Activated CD8-positive, alpha-beta memory T cell treated with anti-CD3 and anti-CD28 coated beads, Interleukin-2, amount 10 ng/mL, durations not matched to agents 7 days and 5 days (primary cell): ENCODE measurements at places on chromosomes 13 and 19. TPM values are rescaled to one million over a fixed set of nuclear protein-coding genes. Genes with fewer than 3 reads are reported as not detected.

GRCh38 chr19:10158071-10158470, 36.7 kb downstream of the DNMT1 start:
- no peak for DNase-seq

GRCh38 chr13:43221611-43222010, 198.2 kb downstream of the DNAJC15 start:
- no peak for DNase-seq

DNA sequence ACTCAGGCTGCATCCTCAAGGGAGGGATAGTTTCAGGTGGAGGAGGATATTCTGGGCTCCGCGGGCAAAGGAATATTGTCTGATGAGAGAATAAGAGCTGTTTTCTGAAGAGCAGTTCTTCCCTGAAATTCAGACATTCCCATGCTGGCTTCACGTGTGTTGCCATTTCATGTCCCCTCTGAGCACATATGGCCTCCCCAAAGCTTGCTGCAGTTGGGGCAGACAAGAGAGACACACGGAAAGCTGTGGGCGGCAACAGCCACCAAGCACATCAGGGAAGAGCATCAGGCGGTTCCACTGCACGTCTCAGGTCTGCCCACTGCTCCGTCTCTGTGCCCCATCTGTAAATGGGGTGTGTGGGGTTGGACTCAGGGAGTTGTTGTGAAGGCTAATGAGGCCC, 247.5 kb upstream of the TSHZ3 start:
- DNase-seq: no peak

Gene LMTK3
- 5.3 TPM for total RNA-seq

GRCh38 chr19:916645-917322, 349 bp upstream of the KISS1R start:
- DNase-seq: no peak

GRCh38 chr19:18390065-18390907, 4.3 kb downstream of the GDF15 start:
- no peak for DNase-seq

GRCh38 chr19:19103167-19103566, 35.1 kb downstream of the TMEM161A start:
- no peak for DNase-seq

- DNase-seq: no peak
These were observed 65.6 kb downstream of the IRS2 start for GRCh38 chr13:109720758-109721184.

DNA sequence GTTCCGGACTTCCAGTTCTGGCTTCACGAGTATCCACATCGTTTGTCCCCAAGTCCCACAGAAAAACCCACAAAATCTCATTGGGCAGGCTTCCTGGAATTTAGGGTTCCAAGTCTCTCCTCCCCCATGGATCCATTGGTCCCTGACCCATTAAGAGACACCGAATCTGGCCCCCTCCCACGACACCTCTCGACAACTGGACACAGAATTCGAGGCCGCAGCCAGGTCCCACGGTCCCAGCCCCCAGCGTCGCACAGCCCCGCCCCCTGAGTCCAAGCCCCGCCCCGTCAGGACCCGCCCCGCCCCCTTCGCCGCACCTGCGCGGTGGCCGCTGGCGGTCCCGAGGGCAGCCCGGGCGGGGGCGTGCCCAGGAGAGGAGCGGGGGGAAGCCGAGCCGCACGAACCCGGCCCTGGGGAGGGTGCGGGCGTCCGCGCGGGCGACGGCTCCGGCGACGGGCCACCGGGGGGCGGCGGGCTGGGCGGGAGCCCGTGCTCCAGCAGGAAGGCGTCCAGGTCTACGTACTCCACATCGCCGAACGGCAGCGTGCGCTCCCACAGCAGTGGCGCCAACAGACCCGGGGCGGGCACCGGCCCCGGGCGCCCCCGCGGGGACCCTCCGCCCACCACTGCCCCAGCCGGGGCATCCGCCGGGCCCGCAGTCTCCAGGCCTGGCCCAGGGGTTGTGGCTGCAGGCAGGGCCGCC, 1.8 kb downstream of the DBP start:
- peak; percentile 80 for DNase-seq

DNA sequence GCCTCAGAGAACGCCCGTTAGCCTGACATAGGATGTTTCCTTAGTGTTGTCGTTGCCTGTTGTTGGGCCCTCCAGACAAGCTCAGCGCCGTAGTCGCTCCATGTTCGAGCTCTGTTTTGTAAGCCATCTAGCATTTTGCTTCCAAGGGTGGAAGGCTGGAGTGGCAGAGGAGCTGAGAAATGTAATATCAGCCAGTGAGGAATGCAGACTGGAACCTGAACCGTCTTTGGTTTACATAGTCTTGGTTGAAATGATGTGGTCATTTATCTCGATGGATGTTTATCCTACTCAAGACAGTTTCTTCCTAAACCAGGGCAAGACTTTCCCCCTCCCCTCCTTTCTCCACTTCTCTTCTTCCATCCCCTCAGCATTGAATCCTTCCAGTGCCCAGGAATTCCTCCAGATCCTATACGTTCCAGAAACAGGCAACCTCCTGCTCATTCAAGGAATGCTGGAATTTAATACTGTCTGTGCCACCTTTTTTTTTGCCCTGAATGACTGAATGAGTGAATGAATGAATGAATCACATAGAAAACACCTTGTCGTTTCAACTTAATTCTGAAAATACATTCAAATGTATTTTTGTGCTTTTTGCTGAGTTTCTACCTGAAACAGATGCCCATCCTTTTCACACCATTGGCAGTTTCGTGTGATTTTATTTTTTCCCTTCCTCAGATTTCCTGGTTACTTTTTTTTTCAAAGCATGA, 109.5 kb upstream of the MBNL2 start:
- no peak for DNase-seq

DNA sequence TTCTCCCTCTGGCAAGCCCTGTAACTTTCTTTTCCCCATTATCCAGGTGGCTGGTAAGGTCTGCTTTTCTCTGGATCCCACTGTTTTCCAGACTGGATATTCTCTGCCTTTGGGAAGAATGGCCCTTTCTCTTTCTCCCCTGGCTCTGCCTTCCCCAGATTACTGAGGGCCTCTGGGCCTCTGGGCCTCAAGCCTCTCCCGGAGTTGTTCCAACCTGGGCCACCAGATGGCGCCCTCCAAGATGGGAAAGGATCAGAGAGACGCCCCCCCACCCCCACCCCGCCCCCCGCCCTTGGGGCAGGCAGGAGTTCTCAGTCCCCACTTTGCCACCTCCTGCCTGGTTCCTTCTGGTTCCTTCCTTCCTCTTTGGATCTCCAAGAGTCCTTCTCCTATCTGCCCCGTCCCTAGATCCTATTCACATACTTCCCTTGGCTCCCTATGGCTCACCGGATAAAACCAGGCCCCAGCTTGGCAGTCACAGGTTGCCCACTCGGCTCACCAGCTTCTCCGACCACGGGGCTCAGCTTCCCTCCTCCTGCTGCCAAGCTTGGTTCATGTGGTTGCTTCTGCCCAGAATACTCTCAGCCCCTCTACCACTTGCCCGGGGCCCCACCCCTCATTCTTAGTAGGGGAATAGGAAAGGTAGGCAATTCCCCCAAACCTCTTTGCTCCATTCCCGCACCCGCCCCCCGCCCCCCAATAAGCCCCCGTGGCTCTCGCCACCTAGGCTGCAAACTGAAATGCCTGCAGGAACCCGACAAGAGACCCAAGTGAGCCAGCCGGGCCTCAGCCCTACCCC, 13.1 kb downstream of the EPS8L1 start:
- peak; percentile 84 for DNase-seq

DNA sequence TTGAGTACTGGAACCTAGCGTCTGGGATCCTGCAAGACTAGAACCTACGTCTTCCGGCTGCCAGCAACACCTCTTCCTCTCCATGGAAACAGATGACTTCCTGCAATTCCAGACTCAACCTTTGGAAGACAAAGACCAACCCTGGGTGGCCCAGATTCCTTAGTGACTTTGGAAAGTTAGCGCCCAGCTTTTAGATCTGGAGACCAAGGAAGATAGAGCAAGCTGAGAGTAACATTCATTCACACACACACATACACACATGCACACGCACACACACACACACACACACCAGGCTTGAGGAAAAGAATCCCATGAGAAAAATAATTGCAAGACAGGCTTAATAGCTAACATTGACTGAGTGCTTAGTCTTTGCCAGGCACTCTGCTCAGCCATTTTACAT, 788.9 kb downstream of the UQCRFS1 start:
- no peak for DNase-seq

Gene FAM83E
- total RNA-seq: 4.1 TPM

Gene FXYD7
- 1.1 TPM for total RNA-seq

DNA sequence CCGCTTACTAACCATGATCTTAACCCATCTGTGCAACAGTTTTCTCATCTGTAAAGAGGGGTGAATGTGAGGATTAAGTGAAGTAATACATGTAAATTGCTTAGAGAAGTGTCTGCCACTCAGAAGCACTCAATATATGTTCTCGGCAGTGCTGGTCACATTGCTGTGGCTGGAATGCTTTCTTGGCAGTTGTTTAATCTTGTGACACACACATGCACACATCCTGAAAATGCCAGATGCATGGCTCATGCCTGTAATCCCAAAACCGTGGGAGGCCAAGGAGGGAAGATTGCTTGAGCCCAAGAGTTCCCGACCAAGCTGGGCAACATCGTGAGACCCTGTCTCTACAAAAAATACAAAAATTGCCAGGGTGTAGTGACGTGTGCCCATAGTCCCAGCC, 4.9 kb upstream of the DMKN start:
- no peak for DNase-seq

- no peak for DNase-seq
These were observed 8.2 kb downstream of the PKN1 start for GRCh38 chr19:14441041-14441938.

GRCh38 chr13:28865149-28865744, 45.1 kb downstream of the MTUS2 start:
- DNase-seq: no peak

Gene PRDX2
- total RNA-seq: 168 TPM

GRCh38 chr19:13024126-13024950, 29.1 kb downstream of the NFIX start:
- no peak for DNase-seq

Gene CYP4F12
- 0.19 TPM for total RNA-seq

Gene TEKTIP1
- 5.7 TPM for total RNA-seq

Gene XRCC1
- total RNA-seq: 50.6 TPM

- DNase-seq: no peak
These were observed 6.4 kb downstream of the POU4F1 start for GRCh38 chr13:78596736-78597601.

- DNase-seq: no peak
These were observed 2.7 kb downstream of the PROSER1 start for GRCh38 chr13:39035204-39035603.

Gene PLPPR3
- total RNA-seq: not detected
